ENCODE measurements at places on chromosomes 12 and 14. TPM values are rescaled to one million over a fixed set of nuclear protein-coding genes. Genes with fewer than 3 reads are reported as not detected.

The LMNTD1 gene
- total RNA-seq = not detected

The MSRB3 gene
- 48.3 TPM for total RNA-seq

The MUCL1 gene
- total RNA-seq = not detected

The EPYC gene
- total RNA-seq = not detected

All from psoas muscle (tissue), 8 donors.